WERI-Rb-1 (cell line): ENCODE measurements at places on chromosomes 6 and 20.

DNA sequence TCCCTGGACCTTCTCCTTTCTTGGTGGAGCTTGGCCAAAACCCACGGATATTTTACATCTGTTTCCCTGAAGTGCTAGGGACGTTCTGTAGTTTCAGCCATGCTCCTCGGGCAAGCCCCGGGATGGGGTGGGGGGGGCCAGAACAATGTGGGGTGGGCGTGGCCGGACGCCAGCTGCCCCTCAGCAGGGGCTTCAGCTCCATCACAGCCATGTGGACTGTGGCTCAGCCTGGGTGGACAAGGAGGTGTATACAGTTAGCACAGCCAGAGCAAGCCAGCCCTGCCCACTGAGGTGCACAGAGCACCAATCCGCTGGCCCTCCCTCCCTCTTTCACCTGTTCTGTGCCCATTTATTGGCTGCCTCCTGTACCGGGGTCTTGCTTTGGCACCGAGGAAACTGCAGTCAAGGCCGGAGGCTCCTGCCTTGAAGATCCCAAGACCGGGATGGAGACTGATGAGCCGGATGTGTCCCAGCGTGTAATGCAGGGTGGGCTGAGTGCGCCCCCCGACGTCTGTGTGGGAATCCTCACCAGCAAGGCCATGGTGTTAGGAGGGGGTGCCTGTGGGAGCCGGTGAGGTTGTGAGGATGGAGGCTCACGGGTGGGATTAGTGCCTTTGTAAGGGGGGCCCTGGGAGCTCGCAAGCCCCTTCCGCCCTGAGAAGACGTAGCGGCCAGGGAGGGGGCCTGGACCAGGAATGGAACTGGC, 28.0 kb downstream of the FRMD1 start:
- DNase-seq = no peak

DNA sequence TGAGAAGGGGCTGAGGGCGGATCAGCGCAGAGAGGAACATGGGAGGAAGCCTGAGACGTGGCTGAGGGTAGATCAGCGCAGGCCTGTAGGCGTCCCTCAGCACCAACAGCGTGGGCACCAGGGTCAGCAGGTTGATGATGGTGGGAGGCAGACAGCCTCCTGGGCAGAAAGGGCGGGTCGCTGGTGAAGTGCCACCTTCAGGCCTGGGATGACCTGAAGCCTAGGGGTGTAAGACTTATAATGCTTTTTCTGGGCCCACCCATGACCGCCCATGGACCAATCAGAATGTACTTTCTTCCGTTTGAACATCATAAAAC, 462.1 kb downstream of the TBC1D32 start:
- no peak for DNase-seq

- DNase-seq = no peak
These were observed 286.5 kb upstream of the PRND start for GRCh38 chr20:4435225-4435624.

GRCh38 chr20:33859751-33860150, 48.6 kb downstream of the CHMP4B start:
- DNase-seq = no peak

- DNase-seq = peak; percentile 84
These were observed at the start of gene RCAN2 for GRCh38 chr6:46491201-46491627. Gene RCAN2 (minus strand): TSS chr6:46491449.

DNA sequence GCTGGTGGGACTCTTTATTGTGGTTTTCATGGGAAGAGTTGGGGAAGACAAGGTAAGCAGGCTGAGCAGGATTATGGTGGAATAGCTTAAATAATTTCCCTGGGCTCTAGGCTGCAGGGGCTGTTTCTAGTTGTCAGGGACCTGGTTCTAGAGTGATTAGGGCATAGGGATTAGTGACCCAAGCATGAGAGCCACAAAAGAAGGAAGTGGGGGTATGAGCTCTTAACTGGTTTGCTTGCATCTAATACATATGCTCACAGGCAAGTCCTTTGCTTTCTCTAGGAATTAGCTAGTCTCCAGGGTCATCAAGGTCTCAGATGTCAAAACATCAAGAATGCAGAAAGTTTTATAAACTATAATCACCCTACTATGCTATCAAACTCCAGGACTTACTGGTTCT, 67.5 kb upstream of the NRN1 start:
- DNase-seq = no peak

DNA sequence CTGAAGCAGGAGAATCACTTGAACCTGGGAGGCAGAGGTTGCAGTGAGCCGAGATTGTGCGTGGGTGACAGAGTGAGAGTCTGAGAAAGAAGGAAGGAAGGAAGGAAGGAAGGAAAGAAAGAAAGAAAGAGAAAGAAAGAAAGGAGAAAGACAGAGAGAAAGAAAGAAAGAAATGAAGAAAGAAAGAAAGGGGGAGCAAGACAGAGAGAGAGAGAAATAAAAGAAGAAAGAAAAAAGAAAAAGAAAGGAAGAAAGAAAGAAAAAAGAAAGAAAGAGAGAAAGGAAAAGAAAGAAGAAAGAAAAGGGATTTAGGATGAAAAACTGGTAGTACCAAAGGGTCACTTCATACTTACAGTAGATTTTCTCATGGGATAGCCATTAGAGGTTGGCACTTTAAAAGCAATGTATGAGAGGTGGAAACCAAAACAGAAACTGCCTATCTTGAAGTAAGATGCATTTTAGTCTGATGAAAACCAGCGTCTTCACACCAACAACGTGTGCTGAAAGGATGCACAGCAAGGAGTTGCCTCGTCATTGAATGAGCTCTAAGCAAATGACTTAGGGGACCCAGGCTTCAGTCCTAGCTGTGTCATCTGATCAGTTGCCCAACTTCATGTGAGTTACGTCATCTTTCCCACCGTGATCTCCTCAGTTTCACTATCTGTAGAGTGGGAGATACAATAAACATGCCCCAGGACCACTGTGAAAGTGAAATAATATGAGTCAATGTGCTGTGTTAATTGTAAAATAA, 133.9 kb upstream of the NEDD9 start:
- DNase-seq = no peak

GRCh38 chr6:15480525-15480924, 182.3 kb downstream of the DTNBP1 start:
- DNase-seq = no peak

DNA sequence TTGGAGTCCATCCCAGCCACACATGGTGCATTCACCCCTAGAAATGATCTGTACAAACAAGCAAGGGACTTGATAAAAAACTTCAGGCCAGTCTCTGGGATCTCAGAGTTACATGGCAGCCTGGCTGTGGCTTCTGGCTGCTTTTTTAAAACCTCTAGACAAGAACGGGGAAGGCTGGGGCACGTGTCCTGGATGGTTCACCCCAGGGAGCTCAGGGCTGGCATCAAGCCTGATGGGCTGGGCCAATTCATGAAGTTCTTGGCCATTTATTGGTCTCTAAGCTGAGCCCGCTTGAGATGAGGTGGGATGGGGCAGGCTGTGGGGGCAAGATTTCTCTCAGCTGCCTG, 10.4 kb upstream of the ZFAND3 start:
- DNase-seq = no peak

- DNase-seq = no peak
These were observed 16.3 kb upstream of the HM13 start for GRCh38 chr20:31497838-31498540.

DNA sequence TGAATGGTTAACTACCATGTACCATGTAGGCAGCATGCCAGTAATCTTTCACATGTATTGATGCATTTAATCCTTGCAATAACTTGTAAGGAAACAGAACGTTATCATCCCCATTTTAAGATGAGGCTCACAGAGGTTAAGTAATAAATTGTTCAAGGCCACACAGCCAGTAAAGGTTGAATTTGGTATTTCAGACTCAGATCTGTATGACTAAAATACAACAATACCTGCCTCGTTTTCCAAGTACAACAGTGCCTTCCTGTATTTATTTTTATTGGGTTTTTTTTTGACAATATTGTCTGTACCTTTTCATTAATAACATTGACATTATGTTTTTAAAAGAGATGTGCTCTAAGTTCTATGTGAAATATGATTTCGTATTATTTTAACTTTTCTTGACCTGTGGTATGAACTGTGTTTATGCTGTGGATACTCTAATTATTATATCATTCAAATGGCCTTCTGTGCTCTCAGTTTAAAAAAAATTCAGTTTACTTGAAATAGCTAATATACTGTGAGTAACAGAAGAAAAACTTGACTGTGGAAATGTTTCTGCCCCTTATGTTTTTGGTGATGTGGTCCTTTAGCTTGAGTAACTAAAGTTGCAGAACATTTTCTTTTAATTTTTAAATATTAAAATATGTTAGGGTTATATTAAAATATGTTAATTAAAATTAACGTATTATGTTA, 39.7 kb downstream of the XRN2 start:
- DNase-seq = no peak

DNA sequence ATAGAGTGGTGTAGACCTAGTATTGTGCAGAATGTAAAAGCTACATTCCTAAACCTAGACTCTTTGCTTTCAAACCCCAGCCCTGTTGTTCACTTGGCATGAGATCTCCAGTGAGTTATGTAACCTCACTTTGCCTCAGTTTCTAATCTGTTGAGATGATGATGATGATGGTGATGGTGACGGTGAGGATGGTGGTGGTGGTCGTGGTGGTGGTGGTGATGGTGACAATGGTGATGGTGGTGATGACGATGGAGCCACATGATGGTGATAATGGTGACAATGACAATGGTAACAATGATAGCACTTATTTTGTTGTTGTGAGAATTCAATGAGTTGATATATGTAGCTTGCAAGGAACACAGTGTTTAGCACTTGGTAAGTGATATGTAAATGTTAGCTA, 80.3 kb downstream of the FAXC start:
- no peak for DNase-seq

- DNase-seq = peak; percentile 65
These were observed 18.1 kb downstream of the BPI start for GRCh38 chr20:38321959-38322598.

- DNase-seq = no peak
These were observed 484.2 kb upstream of the MANEA start for GRCh38 chr6:95093154-95093553.

GRCh38 chr6:56663344-56663743, 20.7 kb upstream of the DST start:
- no peak for DNase-seq

GRCh38 chr6:4922488-4923037, 81.3 kb downstream of the RPP40 start:
- DNase-seq = no peak

GRCh38 chr20:31596831-31597480, 8.1 kb upstream of the ID1 start:
- DNase-seq = no peak

DNA sequence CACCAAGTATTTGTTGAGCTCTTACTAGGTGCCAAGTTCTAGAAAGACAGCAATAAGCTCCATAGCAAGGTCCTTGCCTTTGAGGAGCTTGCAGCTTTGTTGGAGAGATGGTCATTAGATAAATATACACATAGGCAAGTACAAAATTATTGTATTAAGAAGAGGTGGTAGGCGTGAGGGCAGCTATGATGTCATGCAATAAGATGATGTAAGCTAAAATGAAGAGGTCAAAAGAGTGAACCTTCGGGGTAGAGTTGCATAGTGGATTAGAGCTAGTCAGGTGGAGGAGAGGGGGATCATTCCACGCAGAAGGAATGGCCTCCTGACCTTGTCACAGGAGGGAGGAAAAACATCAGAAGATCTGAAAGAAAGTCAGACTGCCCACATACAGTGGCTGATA, 141.9 kb upstream of the PCSK2 start:
- no peak for DNase-seq

GRCh38 chr6:133973109-133973971, 20.3 kb downstream of the TBPL1 start:
- DNase-seq = no peak

DNA sequence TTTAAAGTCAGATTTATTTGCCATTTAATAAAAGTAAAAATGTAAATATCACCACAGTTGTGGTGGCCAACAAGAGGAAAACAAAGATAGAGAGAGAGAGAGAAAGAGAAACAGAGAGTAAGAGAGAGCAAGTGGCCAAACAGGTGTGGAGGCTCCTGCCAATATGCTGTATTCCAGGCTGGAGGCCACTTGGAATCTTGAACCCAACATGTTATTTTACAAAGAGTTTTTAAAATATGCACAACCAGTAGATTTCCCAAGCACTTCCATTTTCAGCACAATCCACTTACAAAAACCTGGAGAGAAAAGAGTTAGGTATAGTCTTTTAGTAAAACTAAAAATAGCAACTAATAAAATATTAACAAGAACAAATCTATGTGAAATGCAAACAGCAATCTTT, 1323.1 kb upstream of the CITED2 start:
- DNase-seq = no peak
